ENCODE measurements at places on chromosomes 3 and 15.

DNA sequence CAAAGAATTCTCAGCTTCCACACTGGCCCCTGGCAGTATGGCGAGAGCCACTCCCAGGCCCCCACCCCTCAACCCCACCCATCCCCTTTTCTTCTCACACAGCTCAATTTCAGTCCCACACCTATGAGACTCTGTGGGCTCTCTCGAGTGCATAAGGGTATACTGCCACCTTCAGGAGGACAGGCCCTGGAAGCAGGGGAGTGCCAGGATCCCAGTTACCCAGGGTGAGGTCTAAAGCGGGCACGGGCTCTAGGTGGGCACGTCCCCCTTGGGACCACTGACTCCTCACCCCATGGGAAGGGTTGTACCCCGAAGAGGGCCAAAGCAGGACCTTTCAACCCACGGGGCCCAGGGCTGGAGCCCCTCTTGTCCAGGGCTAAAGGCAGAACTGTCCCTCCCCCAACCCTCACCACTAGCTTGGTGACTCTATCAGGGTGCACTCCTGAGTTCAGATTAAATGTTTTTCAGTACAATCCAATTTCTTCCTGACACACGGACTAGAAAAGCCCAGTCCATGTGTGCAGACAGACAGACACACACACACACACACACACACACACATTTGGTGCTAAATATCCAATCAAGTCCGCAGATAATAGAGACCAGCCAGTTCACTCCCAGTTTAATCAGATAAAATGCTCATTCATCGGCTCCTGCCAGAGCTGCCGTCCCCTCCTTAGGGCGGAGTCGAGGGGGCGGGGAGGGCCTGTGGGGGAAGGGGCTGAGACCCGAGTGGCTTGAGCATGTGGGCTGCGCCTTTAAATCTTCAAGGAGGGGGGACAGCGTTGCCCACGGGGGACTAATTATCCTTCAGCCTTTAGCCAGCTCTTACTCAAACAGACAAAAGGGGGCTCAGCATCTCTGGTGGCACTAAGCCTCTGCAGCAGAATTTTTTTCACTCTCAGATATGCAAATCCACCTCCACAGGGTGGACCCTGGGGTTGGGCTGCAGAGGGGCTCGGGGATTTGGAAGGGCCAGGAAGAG, 59.3 kb downstream of the CYP11A1 start:
- peak; percentile 89 for DNase-seq

GRCh38 chr15:78944202-78944625, 632 bp downstream of the CTSH start:
- DNase-seq, result no peak

GRCh38 chr3:29527246-29527645, 246.4 kb downstream of the RBMS3 start:
- DNase-seq, result no peak

DNA sequence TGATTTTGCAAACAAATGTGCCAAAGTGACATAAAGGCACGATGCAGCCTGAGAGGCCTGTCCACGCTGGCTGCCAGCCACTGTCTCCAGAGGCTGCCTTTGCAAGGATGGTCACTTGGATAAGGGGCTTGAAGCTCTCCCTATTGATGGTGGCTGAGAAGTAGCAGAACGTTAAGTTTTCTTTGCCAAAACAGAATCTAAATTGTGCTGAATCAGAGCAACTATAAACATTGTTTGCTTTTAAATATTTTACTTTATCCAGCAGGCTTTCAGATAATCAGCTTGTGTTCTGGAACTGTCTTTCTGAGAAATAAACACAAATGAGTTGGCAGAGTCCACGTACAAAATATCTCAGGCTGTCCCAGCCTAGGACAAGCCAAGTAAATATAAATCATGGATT, 23.8 kb upstream of the CNBP start:
- DNase-seq, result no peak

GRCh38 chr3:163328680-163329079, 1749.6 kb downstream of the SI start:
- no peak for DNase-seq
